ENCODE measurements at places on chromosomes 1 and 21.

DNA sequence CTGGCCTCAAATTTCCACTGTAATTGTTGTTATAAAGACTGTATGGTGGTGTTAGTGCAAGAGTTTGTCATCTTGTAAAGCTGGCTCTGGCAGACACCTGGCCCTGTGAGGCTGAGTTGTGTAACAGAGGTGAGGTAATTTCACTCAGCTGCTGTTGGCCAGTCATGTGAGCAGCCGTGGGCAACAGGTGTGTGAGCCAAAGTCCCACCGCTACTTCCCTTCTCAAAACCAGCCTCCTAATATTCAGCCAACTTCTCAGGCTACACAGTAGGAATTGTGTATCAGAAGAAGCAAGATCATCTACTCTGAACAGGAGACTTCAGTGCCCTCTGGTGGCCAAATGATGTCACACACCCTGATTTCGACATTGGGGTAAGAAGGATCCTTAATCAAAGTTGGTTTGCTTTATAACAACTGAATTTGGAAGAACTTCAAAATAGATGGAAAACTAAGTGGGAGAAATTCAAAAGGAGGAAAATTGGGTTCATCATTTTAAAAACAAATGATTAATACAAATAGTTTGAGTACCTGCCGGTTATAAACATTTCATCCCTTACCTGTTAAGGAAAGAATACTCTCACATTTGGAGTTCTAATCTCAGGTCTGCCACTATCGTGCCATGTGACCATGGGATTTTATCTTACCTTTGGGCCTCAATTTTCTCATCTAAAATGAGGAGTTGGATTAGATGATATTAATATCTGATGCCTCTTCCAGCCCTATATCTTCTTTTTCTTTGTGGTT, 2.6 kb upstream of the CREG1 start:
- no peaks in the 10 kb centered on the region for H3K27me3 ChIP-seq
- no peaks in the 10 kb centered on the region for H3K36me3 ChIP-seq
- peak overlapping the region; percentile 24 for H3K4me3 ChIP-seq

DNA sequence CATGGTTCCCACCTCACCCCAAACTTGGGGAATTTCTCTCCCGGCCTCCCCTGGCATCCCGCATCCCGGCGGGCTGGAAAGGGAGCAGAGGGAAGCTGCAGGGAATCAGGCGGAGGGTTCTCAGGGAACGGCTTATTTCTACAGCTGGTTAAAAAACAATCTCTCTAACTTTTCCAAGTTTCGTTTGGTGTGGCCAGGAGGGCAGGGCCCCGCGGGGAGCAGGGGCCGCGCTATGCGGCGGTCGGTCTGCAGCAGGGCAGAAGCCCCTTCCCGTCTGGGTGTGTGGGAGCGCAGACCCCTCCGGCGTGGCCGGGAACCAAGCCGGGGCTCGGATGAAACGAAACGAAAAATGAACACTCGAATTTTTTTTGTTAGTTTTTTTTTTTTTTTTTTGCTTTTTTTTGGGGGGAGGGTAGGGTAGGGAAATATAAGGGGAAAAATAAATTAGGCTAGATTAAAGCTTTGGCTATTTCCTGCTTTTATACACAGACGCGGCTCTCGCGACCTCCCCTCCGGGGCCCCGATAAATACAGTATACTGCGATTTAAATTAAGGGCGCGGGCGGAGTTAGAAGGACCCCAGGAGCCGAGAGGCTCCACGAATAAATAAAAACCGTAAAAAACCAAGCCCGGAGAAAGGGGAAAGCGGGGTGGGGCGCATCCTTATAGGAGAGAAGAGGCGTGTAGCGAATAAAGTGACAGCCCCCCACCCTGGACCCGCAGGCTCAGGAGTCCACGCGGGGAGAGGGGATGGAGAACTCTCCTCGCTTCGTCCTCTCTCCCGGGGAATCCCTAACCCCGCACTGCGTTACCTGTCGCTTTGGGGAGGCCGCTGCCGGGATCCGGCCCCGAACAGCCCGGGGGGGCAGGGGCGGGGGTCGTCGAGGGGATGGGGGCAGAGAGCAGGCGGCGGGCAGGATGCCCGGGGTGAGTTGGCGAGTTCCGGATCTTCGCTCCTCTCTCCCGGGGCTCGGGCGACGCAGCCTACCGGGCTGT, 2.1 kb downstream of the POU3F1 start:
- peak; percentile 24 for DNase-seq
- no peaks in the 10 kb centered on the region for H3K36me3 ChIP-seq
- H3K27ac ChIP-seq = no peak overlapping the region
- H3K27me3 ChIP-seq = peaks cover 42% of the 10 kb centered on the region
- H3K4me3 ChIP-seq = peak overlapping the region; percentile 78

GRCh38 chr21:25813917-25814316, 79.1 kb downstream of the GABPA start:
- no peak overlapping the region for H3K4me3 ChIP-seq
- no peaks in the 10 kb centered on the region for H3K4me1 ChIP-seq
- no peaks in the 10 kb centered on the region for H3K27me3 ChIP-seq
- no peak overlapping the region for H3K27ac ChIP-seq
- no peaks in the 10 kb centered on the region for H3K36me3 ChIP-seq

DNA sequence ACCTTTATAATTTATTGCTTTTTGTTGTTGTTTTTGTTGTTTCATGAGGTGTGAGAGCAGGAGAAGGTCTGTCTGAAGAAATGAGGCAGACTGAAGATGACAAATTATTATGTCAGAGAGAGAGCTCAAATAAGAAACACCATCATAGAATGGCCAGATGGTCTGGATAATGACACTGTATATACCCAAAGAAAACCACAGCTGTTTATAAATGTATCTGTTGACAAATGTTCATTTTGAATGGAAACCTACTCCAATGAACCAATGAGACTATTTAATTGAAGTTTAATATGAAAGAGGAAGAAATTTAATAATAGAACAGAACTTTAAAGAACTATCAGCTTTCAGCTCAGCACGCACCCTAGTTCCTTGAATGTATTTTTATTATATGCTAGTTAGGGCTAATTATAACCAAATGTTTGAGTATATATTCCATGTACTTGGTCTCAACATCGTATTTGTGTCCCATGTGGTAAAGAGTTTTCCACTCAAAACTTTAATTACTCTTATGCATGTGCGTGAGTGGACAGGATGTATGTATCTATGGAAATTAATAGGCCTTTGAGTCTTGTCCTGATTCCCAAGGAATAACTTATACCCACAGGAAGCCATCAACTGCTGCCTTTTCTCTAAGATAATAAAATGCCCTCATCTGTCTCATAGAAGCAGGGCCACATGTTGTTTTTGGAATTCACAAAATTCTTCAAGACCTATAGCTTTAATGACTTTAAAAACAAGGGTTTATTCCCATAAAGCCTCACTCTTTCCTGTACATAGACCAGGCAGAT, 202.7 kb downstream of the KCNK2 start:
- no peaks in the 10 kb centered on the region for H3K27me3 ChIP-seq
- no peaks in the 10 kb centered on the region for H3K4me1 ChIP-seq
- no peaks in the 10 kb centered on the region for H3K36me3 ChIP-seq
- no peak for DNase-seq

- H3K4me3 ChIP-seq = no peak overlapping the region
- no peaks in the 10 kb centered on the region for H3K36me3 ChIP-seq
- DNase-seq = no peak
- no peaks in the 10 kb centered on the region for H3K27me3 ChIP-seq
- peaks cover 4% of the 10 kb centered on the region for H3K4me1 ChIP-seq
Measured at GRCh38 chr1:118335331-118335732, 150.3 kb upstream of the SPAG17 start.

GRCh38 chr1:44784094-44785028, 3.6 kb downstream of the BEST4 start:
- H3K27me3 ChIP-seq = no peaks in the 10 kb centered on the region
- peaks cover 29% of the 10 kb centered on the region for H3K36me3 ChIP-seq
- DNase-seq = peak; percentile 50
- peak overlapping the region; percentile 86 for H3K27ac ChIP-seq
- peak overlapping the region; percentile 75 for H3K4me3 ChIP-seq
- peaks cover 38% of the 10 kb centered on the region for H3K4me1 ChIP-seq

All from activated B cell treated with CpG ODN at 0.5 μM for 24 hours (primary cell).